ENCODE measurements at places on chromosomes 5 and 9. TPM values are rescaled to one million over a fixed set of nuclear protein-coding genes. Genes with fewer than 3 reads are reported as not detected.

DNA sequence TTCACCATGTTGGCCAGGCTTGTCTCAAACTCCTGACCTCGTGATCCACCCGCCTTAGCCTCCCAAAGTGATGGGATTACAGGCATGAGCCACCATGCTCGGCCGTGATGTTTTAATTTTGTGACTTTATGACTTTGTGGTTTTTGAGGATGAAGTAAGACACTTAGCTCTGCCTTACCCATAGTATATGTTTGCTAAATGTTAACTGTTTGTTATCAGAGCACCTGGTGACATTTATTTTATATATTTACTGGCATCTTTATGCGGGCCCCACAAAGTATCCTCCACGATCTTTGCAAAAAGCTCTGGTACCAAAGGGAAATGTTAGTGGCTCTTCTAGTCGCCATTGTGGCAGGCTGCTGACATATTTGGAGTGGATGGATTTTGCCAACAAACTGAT lies 6.7 kb downstream of the SLC23A1 start:
- H3K4me3 ChIP-seq, result no peak overlapping the region
- no peaks in the 10 kb centered on the region for H3K27me3 ChIP-seq
- H3K4me1 ChIP-seq, result no peaks in the 10 kb centered on the region

- no peak overlapping the region for H3K27ac ChIP-seq
- no peak overlapping the region for H3K4me3 ChIP-seq
- H3K4me1 ChIP-seq, result peaks cover 10% of the 10 kb centered on the region
- no peak for DNase-seq
Measured at GRCh38 chr5:90852531-90852930, 293.9 kb downstream of the ADGRV1 start.

DNA sequence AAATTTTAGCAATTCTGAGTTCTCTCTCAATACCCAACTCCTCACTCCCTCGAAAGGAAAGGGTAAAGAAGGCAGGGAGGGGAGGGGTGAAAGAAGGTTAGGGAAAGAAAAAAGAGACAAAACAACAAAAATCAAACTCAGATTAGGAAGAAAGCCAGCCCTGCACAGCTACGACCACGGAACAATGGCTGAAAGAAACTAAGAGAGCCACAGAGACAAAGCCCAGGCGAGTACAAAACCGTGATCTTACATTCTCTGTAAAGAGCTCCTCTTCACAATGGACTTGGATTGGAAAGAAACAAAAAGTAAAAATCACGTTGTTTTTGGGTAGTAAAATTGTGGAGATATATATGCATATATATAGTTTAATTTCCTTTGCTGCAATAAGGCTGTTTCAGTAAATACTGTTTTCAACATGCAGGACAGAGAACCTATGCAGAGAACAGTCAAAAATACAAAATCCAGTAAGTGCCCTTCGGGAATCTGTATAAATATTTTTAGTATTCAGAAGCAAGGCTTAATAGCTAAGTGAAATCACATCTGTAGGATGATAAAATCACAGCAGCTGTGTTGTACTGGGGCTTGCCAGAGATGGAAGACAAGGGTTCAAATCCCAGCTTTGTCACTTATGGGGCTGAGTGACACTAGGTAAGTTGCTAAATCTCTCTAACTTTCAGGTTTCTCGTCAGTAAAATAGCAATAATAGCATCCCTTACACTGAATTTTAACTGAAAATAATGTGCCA lies 16.9 kb downstream of the PSMB7 start:
- no peak overlapping the region for H3K4me3 ChIP-seq
- H3K36me3 ChIP-seq, result no peaks in the 10 kb centered on the region
- peaks cover 43% of the 10 kb centered on the region for H3K4me1 ChIP-seq
- H3K27me3 ChIP-seq, result no peaks in the 10 kb centered on the region
- no peak for DNase-seq

DNA sequence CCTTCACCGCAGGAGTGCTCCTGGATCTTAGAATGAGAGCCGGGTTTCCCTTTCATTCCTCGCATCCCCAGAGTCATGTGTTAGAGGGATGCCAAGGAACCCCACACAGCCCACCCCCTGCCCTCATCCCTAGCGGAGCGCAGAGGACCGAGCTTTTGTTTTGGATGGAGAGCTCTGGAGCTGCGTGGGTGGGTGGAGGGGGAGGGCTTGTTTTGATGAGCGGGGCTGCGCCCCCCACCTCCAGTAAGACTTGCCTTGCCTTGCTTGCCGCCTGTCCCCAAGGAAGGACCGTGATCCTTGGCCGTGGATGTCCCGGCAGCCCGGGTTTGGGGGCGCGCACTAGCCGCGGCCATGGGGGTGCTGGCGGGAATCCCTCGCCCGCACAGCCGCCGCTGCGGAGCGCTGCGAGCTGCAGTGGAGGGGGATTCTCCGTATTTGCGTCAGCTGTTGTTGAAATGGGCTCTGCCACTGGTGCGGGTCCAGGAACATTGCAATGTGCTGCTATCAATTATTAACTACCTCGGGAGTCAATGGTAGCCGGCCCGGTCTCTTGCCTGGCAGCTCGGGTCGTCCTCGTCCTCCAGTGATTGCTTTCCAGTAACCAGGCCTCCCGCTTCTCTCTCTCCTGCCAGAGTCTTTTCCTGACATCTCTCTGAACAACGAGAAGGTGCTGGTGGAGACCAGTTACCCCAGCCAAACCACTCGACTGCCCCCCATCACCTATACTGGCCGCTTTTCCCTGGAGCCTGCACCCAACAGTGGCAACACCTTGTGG lies 1.0 kb downstream of the EGR1 start:
- H3K27ac ChIP-seq, result peak overlapping the region; percentile 81
- H3K36me3 ChIP-seq, result peaks cover 20% of the 10 kb centered on the region
- peaks cover 14% of the 10 kb centered on the region for H3K27me3 ChIP-seq
- DNase-seq, result no peak

GRCh38 chr5:10969684-10970180 lies 208.7 kb upstream of the DAP start:
- H3K4me3 ChIP-seq, result no peak overlapping the region
- H3K36me3 ChIP-seq, result peaks cover 22% of the 10 kb centered on the region

- peaks cover 9% of the 10 kb centered on the region for H3K4me1 ChIP-seq
- H3K27ac ChIP-seq, result no peak overlapping the region
- H3K27me3 ChIP-seq, result peaks cover 56% of the 10 kb centered on the region
- no peak overlapping the region for H3K4me3 ChIP-seq
Measured at GRCh38 chr9:98280162-98280561, 24.7 kb upstream of the TBC1D2 start.

The ZNF618 gene
- total RNA-seq, result 60.8 TPM

DNA sequence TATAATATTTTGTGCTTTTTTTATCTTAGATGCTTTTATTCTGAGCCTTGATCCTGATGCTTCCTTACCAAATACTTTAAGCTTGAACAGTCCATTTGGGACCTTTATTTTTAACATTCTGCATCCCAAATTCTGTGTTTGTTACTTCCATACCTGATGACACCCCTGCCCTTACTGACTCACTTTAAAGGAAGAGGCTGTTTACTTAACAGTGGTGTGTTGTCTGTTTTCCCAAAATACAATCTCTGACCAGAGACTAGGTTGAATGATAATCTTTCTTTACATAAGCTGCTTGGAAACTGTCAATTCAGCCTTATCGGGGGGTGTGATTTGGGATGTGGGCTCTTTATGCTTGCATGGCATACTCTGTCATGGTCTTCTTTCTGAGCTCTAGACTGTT lies 71.1 kb downstream of the SNX24 start:
- no peaks in the 10 kb centered on the region for H3K27me3 ChIP-seq
- peaks cover 18% of the 10 kb centered on the region for H3K36me3 ChIP-seq
- peak overlapping the region; percentile 14 for H3K27ac ChIP-seq
- no peak for DNase-seq
- H3K4me1 ChIP-seq, result peaks cover 8% of the 10 kb centered on the region

DNA sequence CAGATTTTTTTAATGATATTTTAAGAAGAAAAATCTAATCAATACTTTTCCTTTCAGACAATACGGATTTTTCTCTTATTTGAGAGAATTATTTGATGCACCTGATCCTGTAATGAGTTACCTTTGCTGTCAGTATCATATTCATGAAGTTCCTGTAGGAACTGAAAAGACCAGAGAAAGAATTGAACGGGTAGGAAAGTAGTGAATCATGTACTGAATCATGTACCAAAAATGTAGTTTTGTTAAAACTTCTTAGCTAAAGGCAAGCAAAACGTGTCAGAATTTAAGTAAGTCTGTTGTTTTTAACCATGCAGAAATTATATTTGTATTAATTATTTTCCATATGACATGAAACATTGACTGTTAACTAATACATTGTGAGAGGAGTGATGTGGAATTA lies 56.6 kb downstream of the SMC5 start:
- no peak overlapping the region for H3K27ac ChIP-seq
- no peaks in the 10 kb centered on the region for H3K27me3 ChIP-seq

- H3K36me3 ChIP-seq, result no peaks in the 10 kb centered on the region
- H3K4me1 ChIP-seq, result peaks cover 35% of the 10 kb centered on the region
- H3K4me3 ChIP-seq, result no peak overlapping the region
Measured at GRCh38 chr5:2511706-2512105, 239.8 kb downstream of the IRX2 start.

The IL17B gene
- not detected for total RNA-seq

All from neural crest cell (in vitro differentiated cells).